MCF 10A (cell line): ENCODE measurements at places on chromosomes 2 and 18. TPM values are rescaled to one million over a fixed set of nuclear protein-coding genes. Genes with fewer than 3 reads are reported as not detected.

CSRNP3 gene
- total RNA-seq, result 0.05 and 0.33 TPM in 2 replicates

DNA sequence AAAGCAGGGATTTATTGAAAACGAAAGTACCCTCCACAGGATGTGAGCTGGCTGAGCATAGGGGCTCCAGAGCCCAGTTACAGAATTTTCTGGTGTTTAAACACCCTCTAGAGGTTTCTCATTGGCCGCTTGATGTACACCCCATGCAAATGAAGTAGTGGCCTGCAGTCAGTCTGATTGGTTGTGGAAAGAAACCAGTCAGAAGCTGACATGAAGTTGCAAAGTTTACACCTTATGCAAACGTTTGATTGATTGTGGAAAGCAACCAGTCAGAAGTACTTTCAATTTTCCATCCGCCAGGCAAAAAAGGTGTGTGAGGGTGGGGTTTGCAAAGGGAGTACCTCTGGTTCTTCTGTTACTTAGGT, 62.3 kb downstream of the VWA3B start:
- DNase-seq, result peak; percentile 76

GRCh38 chr2:237471438-237472186, 15.4 kb upstream of the MLPH start:
- DNase-seq, result peak; percentile 53

- no peak for DNase-seq
Measured at GRCh38 chr2:218259099-218259961, 1.5 kb upstream of the GPBAR1 start.

- peak; percentile 34 for DNase-seq
Measured at GRCh38 chr2:238032755-238033337, 28.0 kb upstream of the SCLY start.

GRCh38 chr2:168456521-168457189, 583 bp downstream of the CERS6 start:
- DNase-seq, result peak; percentile 48

- no peak for DNase-seq
Measured at GRCh38 chr2:119229716-119230115, 6.1 kb downstream of the STEAP3 start.

DNA sequence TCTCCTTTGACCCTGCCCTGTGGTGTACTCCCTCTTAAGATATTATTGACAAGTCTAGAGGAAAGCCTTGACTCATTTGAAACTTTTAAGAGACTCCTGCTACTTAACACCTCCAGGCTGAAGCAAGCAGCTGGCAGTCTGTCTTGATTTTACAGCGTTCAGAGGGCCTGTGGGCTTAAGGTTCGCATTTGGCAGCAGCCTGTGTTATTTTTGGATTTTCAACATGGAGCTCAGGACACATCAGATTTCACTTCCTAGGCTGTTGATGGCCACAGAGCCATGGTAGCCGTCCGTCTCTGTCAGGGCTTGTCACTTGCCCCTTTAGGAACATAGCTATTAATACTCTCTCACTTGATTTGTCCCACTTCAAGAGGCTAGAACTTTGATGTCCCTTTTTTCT, 73.6 kb downstream of the VWA3B start:
- no peak for DNase-seq

MRO gene
- total RNA-seq, result not detected in 2 replicates

THUMPD2 gene
- 11.4 and 17.2 TPM in 2 replicates for total RNA-seq
